Fibroblast of skin of left quadriceps (primary cell): ENCODE measurements at places on chromosomes 1 and 21.
A peak's percentile ranks its signal among the peaks of the same experiment; 100 is the strongest.

DNA sequence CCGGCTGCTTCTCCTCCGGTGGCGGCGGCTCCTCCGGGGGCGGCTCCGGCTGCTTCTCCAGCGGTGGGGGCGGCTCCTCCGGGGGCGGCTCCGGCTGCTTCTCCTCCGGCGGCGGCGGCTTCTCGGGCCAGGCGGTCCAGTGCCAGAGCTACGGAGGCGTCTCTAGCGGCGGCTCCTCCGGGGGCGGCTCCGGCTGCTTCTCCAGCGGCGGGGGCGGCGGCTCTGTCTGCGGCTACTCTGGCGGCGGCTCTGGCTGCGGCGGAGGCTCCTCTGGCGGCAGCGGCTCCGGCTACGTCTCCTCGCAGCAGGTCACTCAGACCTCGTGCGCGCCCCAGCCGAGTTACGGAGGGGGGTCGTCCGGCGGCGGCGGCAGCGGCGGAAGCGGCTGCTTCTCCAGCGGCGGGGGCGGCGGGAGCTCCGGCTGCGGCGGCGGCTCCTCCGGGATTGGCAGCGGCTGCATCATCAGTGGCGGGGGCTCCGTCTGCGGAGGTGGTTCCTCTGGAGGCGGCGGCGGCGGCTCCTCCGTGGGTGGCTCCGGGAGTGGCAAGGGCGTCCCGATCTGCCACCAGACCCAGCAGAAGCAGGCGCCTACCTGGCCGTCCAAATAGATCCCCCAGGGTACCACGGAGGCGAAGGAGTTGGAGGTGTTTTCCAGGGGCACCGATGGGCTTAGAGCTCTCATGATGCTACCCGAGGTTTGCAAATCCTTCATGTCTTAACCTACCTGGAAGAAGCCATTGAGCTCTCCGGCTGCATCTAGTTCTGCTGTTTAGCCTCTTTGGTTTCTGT, 2.0 kb downstream of the LORICRIN start:
- DNase-seq, result no peak

DNA sequence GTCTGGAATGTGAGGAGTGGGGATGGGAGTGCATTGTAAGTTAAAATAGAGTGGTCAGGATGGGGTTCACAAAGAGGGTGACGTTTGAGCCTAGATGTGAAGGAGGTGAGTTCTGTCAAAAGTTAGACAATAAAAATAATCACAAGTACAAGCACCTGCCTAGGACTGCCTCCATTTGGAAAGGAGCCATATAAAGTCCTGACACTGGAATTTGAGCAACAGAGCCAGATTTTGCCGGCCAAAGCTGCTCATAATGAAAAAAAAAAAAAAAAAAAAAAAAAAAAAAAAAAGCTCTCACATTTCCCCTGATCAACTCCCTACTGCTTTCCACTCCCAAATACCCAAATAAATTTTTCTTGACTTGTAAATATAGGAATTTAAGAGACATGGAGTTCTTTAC, 4.1 kb downstream of the PALMD start:
- DNase-seq, result no peak

DNA sequence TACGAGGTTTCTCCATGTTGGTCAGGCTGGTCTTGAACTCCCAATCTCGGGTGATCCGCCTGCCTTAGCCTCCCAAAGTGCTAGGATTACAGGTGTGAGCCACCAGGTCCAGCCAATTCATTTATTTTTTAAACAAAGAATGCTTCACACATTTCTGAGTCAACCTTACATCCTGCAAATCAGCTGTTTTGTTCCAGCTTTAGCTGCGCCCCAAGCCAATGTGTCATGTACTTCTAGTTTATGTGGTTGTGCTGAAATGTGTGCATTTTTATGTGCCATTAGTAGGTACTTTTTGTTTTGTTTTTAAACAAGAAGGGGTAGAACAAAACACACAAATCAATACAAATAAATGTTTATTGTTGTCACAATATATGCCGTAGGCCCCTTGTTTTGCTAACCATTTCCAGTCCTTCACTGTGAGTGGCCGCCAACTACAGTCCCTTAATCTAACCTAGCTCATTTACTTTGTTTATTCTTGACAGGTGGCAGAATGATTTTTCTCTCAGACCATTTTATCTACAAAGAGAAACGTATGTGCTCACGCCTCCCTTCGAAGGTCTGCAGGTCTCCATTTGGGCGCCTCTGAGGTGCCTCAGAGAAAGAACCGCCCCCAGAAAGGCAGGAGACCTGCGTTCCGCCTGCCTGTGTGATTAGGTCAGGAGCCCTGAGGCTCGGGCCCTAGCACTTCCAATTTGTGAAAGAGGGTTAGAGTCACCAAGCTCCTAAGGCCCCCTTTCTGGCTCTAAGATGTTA, 2.8 kb upstream of the CASQ2 start:
- no peak for DNase-seq

GRCh38 chr1:5239911-5240310, 585.5 kb downstream of the AJAP1 start:
- DNase-seq, result no peak

DNA sequence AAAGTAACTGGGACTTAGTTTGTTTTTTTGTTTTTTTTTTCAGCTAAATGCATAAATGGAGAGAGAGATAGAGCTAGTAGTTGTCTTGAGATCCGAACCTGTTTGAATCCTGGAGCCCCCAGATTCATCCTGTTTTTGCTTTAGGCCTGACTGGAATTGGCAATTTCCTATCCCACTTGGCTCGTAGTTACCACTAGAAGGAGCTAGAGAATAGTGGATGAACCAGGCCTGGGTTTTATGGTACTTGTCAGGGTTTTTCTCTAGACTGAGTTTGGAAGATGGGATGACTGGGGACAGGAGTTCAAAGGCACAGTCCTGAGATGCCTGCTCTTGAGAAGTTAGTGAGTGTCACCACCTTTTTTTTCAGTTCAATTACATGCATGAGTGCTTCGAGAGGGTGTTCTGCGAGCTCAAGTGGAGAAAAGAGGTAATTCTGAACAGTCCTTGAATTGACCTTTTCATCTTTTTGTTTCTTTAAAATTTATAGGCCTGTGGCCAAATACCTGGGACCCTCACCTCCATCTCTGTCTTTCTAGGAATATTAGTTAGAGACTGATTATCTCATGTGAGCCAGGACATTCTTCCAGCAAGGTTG, 23.4 kb downstream of the CELF3 start:
- DNase-seq, result peak; percentile 13
